Activated gamma-delta T cell (primary cell): ENCODE measurements at places on chromosomes 11 and 22.

DNA sequence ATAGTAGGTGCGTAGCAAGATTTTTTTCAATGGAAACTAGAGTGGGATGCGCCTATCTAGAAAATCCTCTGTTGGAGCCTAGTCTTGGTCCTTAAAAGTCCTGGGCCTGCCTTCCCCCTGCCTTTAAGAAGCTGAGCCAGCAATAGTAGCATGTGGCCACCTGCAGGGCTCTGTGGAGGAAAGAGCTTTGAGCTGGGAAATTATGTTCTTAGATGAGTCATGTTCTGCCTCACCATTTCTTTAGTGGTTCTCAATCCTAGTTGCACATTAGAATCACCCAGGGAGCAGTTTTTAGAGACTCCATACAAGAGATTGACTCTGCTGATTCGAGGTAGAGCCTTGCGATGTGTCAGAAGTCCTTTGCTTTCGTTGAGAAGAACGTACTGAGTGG, 133.5 kb downstream of the COMMD9 start:
- DNase-seq, result no peak

DNA sequence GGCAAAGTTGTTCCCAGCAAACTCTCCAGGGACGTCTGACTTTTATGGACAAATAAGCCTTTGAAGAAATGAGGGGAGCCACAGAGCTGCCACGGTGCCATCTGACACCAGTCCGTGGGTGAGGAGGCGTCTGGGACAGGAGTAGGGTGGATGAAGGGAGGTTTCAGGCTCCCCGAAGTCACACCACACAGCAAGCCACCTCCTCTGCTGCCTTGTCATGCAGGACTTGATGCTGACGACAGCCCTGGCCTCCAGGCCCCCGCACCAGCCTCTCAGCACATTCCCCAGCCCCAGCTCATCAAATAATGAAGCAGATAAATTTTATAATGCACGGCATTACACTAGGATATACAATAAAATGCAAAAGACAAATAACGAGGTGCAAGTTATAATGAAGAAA, 156.5 kb downstream of the CEP164 start:
- no peak for DNase-seq

DNA sequence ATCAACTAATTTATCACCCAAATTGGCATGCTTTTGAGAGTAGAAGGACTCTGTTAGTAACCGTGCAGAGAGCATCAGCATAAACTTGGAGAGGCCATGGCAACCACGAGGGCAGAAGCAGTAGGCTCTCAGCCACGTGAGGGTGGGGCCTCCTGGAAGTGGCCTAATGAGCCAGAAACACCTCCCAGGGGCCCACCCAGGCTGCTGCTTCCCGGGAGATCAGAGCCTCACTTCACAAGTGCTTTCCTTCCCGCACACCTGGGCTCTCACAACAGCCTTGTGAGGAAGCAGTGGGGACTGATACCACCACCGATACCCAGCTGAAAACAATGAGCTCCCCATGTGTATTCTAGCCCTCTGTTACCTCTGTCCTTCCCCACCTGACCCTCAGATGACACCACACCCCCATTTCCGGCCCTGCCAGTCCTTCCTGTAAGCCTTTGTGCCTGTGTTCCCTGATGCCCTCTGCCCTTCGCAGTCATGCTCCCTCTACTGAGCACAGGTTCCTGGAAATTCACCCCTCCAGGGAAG, 17.0 kb downstream of the TRIM29 start:
- no peak for DNase-seq

GRCh38 chr11:61309739-61310138, 14.6 kb upstream of the VWCE start:
- no peak for DNase-seq

DNA sequence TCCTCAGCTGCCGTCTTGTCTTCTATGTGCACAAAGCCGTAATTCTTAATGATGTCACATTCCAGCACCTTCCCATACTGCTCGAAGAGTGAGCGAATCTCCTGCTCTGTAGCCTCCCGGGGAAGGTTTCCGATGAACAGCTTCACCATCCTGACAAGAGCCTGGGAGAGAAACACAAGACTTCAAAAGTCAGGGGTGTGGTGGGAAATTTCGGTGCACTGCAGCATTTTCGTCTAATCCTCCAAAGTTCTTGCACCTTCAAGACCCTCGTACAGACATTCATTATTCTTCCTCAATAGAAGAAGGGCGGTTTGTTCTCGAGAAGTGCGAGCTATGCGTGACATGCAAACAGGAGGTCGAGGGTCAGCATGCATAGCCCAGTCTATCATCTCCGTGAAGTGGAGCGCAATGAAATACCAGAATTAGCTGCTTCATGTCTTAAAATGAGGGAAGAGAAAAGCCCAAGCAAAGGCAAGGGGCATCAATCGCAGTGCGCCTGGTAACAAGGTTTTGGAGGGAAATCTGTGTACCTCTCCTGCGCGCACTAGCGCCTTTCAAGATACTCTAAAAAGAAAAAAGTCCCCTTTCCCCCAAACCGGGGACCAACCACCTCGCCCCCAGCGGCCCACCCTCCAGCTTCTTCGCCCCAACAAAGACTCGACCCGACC, 622 bp downstream of the RBM4B start:
- DNase-seq, result no peak

DNA sequence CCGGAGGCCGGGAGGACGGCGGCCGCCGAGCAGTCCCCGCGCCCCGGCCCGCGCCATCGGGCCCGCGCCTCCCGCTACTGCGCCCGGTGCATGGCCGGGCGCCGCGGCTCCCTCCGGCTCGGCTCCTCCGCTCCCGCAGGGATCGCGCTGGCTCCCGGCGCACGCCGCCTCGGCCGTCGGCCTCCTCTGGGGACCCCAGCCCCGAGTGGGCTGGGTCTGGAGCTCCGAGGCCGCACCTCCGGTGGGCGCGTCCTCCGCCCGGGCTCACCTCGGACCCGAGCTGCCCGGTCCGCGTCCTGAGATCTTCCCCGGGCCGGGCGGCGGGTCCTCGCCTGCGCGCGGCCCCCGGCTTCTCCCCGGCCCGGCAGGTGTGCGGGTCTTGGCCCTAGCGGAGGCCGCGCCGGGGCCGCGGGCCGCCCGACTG, 251 bp downstream of the SHISA8 start:
- no peak for DNase-seq

DNA sequence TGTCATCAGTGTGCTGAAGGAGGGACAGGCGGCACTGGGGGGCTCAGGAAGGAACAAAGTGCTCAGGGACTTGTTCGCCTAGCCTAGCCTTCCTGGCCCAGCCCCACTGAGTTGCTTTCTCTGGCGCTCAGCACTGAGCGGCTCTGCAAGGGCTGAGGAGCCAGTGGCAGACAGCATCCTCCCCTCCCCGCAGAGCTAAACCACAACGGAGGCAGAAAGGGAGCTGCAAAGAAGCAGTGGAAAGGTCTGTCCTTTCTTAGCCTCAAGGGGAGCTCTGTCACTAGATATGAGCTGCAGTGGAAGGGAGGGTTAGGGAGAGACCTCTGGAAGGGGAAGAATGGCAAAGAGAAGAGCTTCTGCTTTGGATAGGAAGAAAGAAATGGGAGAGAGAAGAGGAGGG, 89.7 kb upstream of the PHOX2A start:
- no peak for DNase-seq
